ENCODE measurements at places on chromosomes 7 and 10.

GRCh38 chr7:135957627-135958026, 19.5 kb downstream of the MTPN start:
- DNase-seq: no peak

DNA sequence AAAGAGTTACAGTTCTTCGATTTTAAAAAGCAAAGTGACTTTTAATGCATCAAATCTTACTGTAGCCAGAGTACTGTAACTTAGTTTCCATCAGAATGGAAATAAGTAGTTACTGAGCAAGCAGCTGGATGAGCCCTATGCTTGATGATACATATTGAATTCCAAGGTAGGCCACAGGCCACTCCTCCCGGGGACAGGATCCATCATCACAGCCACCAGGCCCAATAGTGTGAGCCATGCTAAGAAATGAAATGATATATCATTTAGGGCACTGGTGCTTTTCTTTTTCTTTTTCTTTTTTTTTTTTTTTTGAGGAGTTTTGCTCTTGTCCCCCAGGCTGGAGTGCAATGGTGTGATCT, 42.9 kb upstream of the TOMM7 start:
- no peak for DNase-seq

- DNase-seq: no peak
Measured at GRCh38 chr10:75223507-75223906, 12.2 kb downstream of the COMTD1 start.

- no peak for DNase-seq
Measured at GRCh38 chr7:298375-298702, 8.4 kb downstream of the FOXL3 start.

GRCh38 chr10:21751341-21752310, 217.6 kb downstream of the MLLT10 start:
- DNase-seq: no peak

DNA sequence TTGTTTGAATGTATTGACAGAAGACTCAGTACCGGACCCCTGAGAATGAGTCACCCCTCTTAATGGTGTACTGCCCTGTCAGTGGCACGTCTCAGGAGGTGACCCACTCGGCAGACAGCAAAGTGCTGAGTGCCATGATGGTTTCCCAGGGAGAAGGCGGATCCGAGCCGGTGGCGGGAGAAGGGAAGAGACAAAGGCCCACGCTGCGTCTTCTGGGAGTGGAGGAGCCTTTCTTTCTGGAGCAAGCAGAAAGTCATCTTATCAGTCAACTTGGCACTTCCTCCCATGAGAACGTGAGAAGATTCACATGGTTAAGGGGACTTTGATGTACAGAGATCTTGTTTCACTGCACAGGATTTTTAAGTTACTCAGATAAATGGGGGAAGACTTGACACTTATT, 14.6 kb upstream of the PPP2R2D start:
- DNase-seq: no peak

GRCh38 chr7:13603661-13604060, 385.8 kb downstream of the ETV1 start:
- no peak for DNase-seq

GRCh38 chr7:95867309-95867708, 95.0 kb downstream of the DYNC1I1 start:
- no peak for DNase-seq

Measured in nephron progenitor cell (in vitro differentiated cells).